ENCODE measurements at places on chromosomes 2 and 18.
A peak's percentile ranks its signal among the peaks of the same experiment; 100 is the strongest.

DNA sequence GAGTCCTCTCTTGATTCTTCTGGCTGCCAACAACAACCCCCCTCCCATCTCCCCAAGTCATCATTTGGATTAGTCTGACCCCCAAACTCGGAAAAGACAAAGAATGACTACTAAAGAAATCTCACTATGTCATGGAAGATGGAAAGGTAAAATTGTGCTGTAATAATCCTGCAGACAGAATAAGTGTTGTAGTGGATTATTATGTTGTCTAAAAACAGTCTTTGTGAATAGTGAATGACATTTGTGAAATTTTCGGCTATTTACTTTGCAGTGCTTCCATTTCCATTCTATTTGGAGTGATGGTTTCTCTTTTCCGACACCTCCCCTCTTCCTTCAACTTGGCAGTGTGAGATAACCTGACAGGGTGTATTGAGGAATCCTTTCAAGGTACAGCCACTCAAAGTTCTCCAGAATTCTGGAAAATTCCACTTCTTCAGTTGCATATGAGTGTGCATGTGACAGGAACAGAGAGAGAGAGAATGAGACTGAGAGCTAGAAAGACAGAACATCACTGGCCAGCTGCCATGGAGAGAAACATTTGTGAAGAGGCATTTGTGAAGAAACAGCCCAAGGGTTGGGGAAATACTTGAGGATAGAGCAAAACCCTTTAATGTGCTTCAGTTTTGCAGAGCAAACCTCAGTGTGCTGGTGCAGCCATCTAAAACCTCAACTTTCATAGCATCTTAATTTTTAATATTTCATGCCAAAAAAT lies 141.9 kb upstream of the DLX2 start:
- no peak for DNase-seq

DNA sequence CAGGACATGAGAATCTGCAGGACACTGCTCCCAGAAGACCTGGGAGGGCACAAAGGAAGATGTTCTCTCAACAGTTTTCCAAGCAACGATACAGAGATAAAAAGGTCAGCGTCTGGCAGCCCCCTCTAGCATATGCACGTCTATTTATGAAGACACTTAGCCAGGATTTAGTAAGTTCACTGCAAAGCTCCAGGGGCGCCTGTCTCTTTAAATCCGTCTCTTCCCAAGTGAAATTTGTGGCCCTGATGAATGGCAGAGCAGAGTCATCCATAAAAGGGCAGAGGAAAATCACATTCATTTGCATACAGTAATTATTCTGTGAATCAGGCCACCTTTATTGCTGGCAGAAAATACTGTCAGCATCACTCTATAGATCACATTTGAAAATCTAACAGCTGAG lies 390.9 kb upstream of the SMIM21 start:
- no peak for DNase-seq

- DNase-seq, result peak; percentile 51
Measured at GRCh38 chr18:13562494-13563029, 163.8 kb downstream of the FAM210A start.

DNA sequence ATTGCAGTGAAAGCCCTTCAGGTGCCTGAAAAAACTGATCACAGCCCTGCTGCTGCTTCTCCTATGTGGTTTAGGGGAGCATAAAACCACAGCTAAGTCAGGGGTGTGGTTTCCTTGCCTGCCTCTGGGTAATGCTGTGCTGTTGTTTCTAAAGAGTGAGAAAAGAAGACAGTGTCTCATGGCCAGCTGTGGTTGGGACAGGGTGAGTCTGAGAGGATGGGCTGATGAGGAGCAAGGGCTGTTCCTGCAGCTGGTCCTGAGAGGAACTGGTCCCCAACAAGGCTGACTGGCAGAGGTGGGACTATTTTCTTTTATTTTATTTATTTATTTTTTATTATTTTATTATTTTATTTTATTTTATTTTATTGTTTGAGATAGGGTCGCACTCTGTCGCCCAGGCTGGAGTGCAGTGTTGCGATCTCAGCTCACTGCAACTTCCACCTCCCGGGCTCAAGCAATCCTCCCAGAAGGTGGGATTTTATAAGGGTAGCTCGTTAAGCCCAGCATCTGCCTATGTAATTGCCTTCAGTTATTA lies 236.7 kb downstream of the FHOD3 start:
- DNase-seq, result no peak

GRCh38 chr2:230589497-230590015 lies 123.1 kb upstream of the CAB39 start:
- DNase-seq, result no peak

DNA sequence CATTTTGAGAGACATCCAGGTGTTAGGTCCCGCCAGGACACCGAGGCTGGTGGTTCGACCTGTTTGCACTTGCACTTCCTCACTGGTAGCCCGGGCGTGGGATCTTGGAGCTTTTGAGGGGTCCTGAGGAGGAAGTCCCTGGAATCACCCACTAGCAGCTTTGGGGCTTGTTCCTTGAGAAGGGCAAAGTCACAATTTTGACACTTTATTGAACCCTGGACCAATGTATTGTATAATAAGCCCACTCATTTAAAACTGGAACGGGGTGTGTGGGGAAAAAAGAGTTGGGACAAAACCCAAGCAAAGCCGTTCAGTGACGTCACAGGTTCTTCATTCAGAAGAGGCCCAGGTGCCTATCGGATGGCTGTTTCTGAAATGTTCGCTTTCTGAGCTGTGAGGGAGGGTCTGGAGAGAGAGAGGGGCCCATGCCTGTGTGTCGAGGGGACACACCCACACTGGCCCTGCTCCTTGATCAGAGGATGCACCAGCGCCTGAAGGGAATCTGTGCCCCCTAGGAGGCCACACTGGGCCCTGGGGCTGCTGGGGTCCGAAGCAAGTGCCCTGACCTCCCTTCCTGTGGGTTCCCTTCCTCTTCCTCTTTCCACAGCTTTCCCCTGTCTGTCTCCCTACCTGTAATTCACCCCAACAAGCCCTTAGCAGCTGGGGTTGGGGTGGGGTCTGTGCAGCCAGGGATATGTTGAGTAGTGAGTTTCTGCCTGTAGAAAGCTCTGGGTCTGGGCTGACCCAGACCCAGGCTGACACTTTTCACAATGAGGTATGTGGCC lies 2.6 kb downstream of the LPIN1 start:
- DNase-seq, result no peak

DNA sequence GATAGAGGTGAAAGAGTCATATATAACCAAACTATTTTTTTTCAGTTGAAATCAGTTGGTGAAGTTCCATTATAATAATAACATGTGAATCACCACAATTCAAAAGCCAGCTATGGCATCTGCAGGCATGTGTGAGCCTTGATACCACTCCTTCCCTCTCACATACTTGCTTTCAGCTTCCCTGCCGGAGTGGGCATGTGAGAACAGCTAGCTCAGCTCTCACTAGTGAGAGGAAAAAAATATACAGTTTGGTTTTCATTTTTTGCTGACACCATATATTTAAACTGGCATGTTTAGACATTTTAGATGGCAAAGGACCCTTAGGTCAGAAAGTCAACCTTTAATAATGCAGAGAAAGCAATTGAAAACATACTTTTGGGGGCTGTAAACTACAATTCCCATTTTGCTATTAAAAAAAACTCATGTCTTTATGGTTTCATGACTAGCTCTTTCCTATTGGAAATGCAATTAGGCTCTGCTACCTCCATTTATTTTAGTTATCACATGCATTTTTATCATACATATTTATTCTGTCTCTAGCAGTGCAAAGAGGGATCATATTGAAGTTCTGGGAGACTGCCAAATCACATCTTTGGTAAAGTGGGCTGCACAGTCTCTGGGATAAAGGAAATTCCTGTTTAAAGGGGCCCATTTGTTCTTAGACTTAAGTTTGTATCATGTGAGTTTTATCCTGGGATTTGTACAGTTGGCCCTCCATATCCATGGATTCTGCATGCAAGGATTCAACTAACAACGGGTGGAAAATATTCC lies 33.2 kb upstream of the SLC40A1 start:
- DNase-seq, result no peak

DNA sequence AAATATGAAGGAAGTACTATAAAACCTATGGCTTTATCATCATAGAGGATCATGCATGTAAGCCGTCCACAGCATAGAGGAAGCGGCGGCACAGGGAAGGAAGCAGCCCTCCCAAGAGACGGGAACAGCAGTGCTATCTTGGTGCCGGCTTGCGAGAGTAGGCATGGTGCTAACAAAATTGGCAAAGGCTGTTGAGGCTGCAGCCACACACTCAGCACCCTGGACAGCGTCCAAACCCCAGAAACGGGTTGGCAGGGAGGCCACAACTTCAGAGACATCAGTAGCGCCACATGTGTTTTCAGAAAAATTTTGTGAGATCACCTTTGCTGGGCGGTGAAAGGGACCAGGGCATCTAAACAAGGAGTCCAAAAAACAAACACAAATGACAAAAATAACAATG lies 37.7 kb downstream of the NETO1 start:
- DNase-seq, result no peak

GRCh38 chr2:74585406-74586185 lies 31.1 kb downstream of the DOK1 start:
- DNase-seq, result no peak

DNA sequence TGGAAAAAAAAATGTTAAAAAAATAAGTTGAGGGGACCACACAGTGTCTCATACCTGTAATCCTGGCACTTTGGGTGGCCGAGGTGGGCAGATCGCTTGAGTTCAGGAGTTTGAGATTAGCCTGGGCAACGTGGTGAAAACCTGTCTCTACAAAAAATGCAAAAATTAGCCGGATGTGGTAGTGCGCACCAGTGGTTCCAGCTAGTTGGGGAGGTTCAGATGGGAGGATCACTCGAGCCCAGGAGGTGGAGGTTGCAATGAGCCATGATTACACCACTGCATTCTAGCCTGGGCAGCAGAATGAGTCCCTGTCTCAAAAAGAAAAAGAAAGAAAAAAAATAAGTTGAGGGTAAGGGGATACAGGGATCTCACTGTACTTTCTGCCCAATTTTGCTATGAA lies 6.1 kb upstream of the KYNU start:
- DNase-seq, result no peak

GRCh38 chr2:18788592-18788991 lies 199.2 kb upstream of the NT5C1B start:
- DNase-seq, result no peak

- no peak for DNase-seq
Measured at GRCh38 chr2:233359823-233360222, 5.5 kb downstream of the DGKD start.

- DNase-seq, result no peak
Measured at GRCh38 chr2:201872591-201872990, 66.3 kb downstream of the CDK15 start.

DNA sequence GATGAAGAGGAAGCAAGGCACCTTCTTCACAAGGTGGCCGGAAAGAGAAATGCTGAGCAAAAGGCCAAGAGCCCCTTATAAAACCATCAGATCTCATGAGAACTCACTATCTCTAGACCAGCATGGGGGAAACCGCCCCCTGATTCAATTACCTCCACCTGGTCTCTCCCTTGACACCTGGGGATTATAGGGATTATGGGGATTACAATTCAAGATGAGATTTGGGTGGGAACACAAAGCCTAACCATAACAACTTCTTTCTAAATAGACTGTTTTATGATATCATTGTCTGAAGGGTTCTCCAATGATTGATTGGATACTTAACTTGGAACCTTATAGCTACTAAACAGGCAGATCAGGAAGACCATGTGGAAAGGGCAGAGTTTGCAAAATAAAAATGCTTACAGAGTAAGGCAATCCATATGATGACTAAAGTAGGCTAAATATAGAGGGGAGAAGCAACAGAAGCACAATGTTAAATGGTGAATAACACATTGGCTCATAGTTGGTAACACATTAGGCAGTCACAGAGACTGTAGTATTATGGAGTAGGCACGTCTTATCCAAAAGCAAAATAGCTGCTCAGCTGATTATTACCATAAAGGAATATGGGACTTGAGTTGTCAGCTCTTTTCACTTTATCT lies 179.0 kb downstream of the BARD1 start:
- DNase-seq, result no peak

DNA sequence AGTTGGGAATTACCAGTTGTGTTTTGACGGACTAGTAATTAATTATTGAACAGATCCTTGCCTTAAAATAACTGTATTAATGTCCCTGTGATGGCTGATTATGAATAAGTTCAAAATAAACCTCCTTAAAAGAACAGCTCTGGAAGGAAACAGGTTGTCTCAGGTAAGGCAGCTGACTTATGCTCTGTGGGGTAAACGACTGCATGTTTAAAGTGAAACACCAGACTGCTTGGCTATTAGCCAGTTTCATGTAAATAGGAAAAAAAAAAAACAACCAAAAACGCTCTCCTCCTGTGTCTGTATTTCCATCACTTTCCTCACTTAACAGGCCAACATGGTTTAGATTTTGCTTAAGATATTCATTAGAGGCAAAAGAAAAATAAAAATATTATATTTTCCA lies 243.6 kb downstream of the TMEM182 start:
- no peak for DNase-seq

GRCh38 chr2:122210898-122211856 lies 455.7 kb downstream of the TSN start:
- no peak for DNase-seq

GRCh38 chr18:11042247-11042646 lies 107.1 kb downstream of the PIEZO2 start:
- DNase-seq, result no peak

- DNase-seq, result no peak
Measured at GRCh38 chr2:23496456-23496855, 111.5 kb downstream of the KLHL29 start.

- DNase-seq, result no peak
Measured at GRCh38 chr2:203025592-203025991, 10.9 kb downstream of the NBEAL1 start.

- DNase-seq, result no peak
Measured at GRCh38 chr2:152611458-152612231, 105.6 kb downstream of the PRPF40A start.

Data from stimulated activated CD8-positive, alpha-beta memory T cell treated with anti-CD3 and anti-CD28 coated beads, Interleukin-15, amount 100 ng/mL, for 24 hours (primary cell).